Activated CD4-positive, CD25-positive, alpha-beta regulatory T cell treated with anti-CD3 and anti-CD28 coated beads, Interleukin-2, amount 50 U/mL, for 16 hours (primary cell): ENCODE measurements at places on chromosomes 6 and 20.

GRCh38 chr20:32357375-32357868 lies 709 bp upstream of the ASXL1 start:
- DNase-seq, result no peak

DNA sequence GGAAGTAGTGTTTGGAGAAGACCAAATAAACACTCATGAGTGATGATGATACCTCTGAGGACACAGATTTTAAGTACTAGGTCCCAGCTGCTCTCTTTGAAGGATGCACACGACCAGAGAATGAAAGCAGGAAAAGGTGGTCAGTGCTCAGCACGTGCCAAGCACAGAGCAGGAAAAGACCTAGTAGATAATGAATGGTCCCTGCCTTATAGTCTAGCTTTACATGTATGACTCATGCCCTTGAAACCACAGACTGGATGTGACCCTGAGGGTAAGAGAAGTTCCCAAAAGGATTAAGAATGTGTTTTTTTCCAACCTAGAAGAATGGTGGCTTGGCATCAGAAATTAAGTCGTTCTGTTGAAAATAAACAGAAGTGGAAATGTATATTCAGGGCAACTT lies 2.8 kb upstream of the MC3R start:
- DNase-seq, result no peak

GRCh38 chr6:21409231-21409630 lies 184.3 kb upstream of the SOX4 start:
- no peak for DNase-seq

- DNase-seq, result no peak
Measured at GRCh38 chr20:8401556-8401955, 269.5 kb downstream of the PLCB1 start.

DNA sequence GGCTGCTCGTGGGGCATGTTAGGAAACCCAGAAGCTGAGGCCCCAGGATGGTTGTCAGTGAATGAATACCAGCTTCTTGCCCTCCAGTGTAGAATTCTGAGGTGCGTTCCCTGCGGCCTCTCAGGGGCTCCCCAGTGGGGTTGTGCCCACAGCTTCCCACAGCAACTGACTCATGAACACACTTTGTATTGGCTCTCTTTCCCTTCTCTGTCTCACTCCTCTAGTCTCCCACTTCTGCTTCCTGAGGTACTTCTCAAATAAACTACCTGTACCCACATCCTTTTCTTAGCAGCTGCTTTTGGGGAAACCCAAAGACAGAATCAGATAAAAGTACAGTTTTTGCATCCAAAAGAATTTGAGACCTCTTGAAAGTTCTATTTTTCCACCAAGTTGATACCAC lies 107.7 kb upstream of the JAG1 start:
- DNase-seq, result no peak

DNA sequence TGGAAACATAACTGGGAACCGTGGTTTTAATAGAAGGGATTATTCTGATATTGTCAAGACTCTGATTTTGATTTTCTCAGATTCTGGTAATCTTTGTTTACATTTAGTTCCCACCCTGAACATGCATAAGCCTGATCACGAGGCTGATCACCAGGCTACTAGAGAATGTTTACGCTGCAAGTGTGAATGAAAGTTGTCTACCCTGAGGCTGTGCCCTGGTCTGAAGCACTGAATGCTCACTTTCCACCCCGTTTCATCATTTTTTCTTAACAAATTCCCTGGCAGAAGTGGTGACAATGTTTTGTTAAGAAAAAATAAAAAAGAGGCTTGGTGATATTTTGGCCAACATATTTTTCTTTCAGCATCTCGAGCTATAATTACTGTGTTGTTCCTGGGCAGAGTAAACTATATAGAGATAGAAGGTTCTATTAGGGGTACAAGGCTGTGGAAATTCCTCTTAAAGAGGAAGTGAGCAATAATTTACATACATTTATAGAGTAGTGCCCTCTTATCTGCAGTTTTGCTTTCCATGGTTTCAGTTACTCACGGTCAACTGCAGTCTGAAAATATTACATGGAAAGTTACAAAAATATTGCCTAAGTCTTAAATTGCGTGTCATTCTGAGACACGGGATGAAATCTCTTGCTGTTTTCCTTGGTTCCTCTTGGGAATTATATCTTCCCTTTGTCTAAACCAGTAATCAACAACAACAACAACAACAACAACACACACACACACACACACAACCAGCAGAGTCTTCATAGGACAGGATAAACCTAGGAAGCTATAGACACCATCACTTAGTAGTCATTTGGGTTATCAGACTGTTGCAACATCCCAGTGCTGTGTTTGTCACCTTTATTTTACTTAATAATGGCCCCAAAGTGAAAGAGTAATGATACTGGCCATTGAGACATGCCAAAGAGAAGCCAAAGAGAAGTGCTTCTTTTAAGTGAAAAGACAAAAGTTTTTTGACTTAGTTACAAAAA lies 566.6 kb upstream of the CITED2 start:
- DNase-seq, result no peak

- DNase-seq, result no peak
Measured at GRCh38 chr20:5434116-5434515, 117.4 kb upstream of the PROKR2 start.

DNA sequence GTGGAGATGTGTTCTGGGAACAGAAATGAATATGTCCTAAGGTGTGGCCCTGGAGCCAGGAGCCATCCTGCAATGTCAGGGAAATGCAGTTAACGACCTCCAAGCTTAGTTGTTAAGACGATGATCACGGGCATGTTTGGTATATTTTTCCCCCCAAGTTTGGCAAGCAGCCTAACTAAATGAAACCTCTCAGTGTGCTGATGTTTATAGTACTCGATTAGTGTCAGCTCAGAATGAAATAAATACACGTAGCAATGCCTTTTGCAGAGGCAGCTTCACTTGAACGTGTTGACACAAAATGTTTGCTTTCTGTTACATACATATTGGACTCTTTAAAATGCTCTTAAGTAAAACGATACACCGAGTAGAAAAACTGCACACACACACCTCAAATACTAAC lies 76.2 kb upstream of the OLIG3 start:
- no peak for DNase-seq

DNA sequence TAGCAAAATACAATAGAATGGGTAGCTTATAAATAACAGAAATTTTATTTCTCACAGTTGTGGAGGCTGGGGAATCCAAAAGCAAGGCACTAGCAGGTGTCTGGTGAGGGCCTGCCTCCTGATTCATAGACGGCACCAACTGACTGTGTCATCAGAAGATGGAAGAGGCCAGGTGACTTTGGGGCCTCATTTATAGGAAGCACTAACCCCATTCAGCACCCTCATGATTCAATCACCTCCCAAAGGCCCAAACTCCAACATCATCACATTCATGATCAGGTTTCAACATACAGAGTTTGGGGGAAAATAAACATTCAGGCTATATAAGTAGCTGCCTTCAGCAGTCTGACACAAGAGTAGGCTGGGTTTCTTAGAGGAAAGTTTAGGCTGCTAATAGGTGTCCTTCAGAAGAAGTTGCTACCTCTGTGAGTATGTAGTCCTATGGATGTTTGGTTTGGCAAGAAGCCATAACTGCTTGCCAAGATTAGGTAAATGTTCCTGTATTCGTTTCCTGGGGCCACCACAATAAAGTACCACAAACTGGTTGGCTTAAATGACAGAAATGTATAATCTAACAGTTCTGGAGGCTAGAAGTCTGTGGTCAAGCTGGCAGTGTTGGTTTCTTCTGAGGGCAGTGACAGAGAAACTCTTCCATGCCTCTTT lies 48.8 kb downstream of the NT5E start:
- DNase-seq, result no peak

GRCh38 chr20:50408526-50409364 lies 101.4 kb upstream of the PTPN1 start:
- DNase-seq, result no peak

DNA sequence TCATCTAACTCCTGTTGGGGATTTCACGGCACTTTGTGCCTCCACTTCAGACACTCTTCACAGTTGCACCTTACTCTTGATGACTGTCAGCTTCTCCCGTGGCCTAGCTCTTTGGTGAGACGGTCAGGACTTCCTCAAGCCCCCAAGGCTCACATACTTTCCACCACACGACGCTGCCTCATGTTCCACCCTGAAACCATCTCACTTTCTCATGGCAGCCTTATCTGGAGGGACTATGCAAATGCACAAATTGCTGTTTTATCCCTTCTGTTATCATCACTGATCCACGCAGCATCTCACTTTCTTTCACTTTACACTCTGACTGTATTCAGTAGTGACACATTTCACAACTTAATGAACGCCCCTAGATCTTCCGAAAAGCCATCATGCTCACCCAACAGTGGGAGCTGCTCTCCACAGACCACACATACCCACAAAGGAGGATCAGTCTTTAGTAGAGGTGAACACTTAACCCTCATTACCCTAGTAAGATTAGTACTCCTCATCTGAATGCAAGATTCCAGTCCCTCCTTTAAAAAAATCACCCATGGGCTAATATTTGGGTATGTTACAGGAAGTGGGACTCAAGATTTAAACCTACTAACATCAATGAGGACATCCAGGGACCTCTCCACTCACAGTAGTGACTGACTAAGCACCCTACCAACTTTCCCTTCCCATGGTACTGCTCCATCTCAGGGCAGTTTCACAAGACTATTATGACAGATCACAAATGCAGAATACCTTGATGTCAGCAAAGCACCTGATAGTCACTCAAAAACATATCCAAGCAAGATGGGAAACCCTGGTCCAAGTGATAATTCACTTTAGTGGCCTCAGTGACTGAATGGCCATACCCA lies 35.4 kb downstream of the FYN start:
- peak; percentile 28 for DNase-seq

GRCh38 chr20:34755367-34755766 lies 51.2 kb downstream of the TP53INP2 start:
- DNase-seq, result no peak

DNA sequence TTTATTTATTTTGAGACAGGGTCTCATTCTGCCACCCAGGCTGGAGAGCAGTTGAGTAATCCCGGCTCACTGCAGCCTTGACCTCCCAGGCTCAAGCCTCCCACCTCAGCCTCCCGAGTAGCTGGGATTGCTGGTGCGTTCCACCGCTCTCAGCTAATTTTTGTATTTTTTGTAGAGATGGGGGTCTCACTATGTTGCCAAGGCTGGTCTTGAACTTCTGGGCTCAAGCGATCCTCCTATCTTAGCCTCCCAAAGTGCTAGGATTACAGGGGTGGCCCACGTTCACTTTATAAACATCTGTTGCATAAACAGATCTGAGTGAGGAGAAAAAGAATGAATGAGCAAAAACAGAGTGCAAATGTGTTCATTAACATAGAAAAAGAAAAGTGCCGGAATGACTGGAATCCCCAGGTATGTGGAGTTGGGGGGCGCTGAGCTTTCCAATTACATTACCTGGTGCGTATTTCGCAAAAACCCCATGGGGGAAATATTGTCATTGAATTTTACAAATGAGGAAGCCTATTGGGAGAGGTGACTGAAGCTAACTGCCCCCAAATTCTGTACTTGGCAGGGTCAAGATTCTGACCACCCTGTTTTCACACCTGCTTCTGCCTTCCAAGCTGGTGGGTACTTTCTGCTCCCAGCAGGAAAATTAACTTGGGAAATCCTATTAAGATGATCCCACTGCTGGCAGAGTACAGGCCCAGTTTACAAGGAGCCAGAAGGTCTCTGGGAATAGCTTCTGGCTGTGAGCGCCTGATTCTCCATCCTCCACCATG lies 207.7 kb upstream of the JARID2 start:
- DNase-seq, result no peak

- DNase-seq, result no peak
Measured at GRCh38 chr20:48864738-48865318, 37.0 kb upstream of the PREX1 start.

GRCh38 chr6:3940703-3941102 lies 91.5 kb downstream of the FAM50B start:
- no peak for DNase-seq

- DNase-seq, result no peak
Measured at GRCh38 chr20:38156888-38157634, 8.0 kb downstream of the TGM2 start.

GRCh38 chr6:33820243-33820642 lies 16.4 kb upstream of the MLN start:
- no peak for DNase-seq

GRCh38 chr20:31992086-31992485 lies 18.2 kb upstream of the CCM2L start:
- no peak for DNase-seq

GRCh38 chr6:34064675-34065074 lies 81.2 kb downstream of the GRM4 start:
- no peak for DNase-seq

DNA sequence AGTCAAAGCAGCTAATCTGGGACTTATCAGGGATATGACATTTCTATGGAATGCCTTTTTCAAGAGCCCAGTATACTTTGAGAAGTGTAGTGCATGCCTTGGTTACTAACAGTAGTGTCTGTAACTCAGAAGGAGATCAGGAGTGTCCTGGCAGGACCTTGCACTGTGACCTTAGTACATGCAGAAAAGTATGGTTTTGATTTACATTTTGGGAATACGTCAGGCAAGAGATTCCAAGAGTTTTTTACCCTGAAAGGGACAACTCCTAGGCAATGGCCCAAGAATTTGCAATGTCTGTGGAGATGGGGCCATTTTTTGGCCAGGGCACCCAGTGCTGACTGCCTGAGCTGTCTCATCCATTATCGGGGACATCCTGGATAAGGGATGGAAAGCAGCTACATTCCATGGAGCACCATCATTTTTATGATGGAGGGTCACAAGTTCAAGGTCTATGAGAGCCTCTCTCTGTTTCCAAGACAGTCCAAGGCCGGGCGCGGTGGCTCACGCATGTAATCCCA lies 80.2 kb downstream of the FAM50B start:
- no peak for DNase-seq

- peak; percentile 33 for DNase-seq
Measured at GRCh38 chr6:30013291-30013922, 47.7 kb upstream of the POLR1H start.

DNA sequence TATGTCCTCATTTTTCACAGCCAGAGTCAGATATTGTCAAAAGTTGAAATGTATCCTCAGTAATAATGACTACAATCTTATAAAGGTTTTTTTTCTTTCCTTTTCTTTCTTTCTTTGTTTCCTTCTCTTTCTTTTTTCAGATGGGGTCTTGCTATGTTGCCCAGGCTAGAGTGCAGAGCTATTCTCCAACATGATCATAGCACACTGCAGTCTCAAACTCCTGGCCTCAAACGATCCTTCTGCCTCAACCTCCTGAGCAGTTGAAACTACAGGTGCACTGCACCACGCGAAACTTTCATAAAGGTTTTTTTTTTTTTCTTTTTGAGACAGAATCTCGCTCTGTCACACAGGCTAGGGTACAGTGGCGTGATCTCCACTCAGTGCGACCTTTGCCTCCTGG lies 31.1 kb upstream of the FOXA2 start:
- no peak for DNase-seq
